Chondrocyte (in vitro differentiated cells): ENCODE measurements at places on chromosomes 3 and 15. TPM values are rescaled to one million over a fixed set of nuclear protein-coding genes. Genes with fewer than 3 reads are reported as not detected.

The FAM81A gene
- 0.15 to 0.54 TPM in 2 of 3 replicates, not detected in the other for total RNA-seq

The CLSTN2 gene
- 63.7 to 92.7 TPM (median 65.0 TPM) in 3 replicates for total RNA-seq

The EHD4 gene
- 23.2 to 23.9 TPM (median 23.8 TPM) in 3 replicates for total RNA-seq

The ARID3B gene
- 1.8 to 2.6 TPM (median 2.5 TPM) in 3 replicates for total RNA-seq

The VWA5B2 gene
- 0.25 TPM in 1 of 3 replicates, not detected in the others for total RNA-seq

The CACNA2D3 gene
- total RNA-seq: not detected in 3 replicates

The GP9 gene
- not detected in 3 replicates for total RNA-seq

The WDR5B gene
- total RNA-seq: 4.7 to 6.4 TPM (median 5.0 TPM) in 3 replicates

DNA sequence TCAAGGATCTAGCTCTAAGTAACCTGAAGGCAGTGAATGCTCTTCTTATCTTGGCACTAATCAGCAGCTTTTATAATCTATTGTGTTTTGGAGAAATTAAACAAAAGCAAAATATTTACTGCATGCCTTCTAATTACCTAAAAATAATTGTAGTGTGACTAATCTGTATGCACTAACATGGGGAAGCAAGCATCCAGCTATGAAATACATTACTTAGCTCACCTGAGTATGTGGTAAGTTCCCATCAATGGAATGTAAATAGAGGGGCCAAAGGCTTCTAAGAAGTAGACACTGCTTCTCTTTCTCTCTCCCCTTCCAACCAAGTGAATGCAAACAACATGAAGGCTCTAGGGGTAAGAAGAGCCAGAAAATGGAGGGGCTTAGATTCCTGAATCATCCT is 165.6 kb downstream of the STAG1 start:
- H3K27ac ChIP-seq: no peak overlapping the region
- no peaks in the 10 kb centered on the region for H3K27me3 ChIP-seq
- no peak for DNase-seq
- peaks cover 8% of the 10 kb centered on the region for H3K4me1 ChIP-seq
- H3K36me3 ChIP-seq: no peaks in the 10 kb centered on the region
- H3K4me3 ChIP-seq: no peak overlapping the region

GRCh38 chr3:49359623-49360022 is 1.5 kb upstream of the GPX1 start:
- H3K36me3 ChIP-seq: peaks cover 32% of the 10 kb centered on the region
- H3K27ac ChIP-seq: peak overlapping the region; percentile 95
- H3K27me3 ChIP-seq: no peaks in the 10 kb centered on the region
- peaks cover 57% of the 10 kb centered on the region for H3K4me1 ChIP-seq

- peaks cover 2% of the 10 kb centered on the region for H3K36me3 ChIP-seq
- no peaks in the 10 kb centered on the region for H3K27me3 ChIP-seq
- no peak for DNase-seq
- H3K4me1 ChIP-seq: peaks cover 61% of the 10 kb centered on the region
Observed at GRCh38 chr3:15645740-15646501, 44.4 kb downstream of the BTD start.

GRCh38 chr3:56196700-56197099 is 271.6 kb downstream of the ERC2 start:
- H3K27ac ChIP-seq: no peak overlapping the region
- DNase-seq: no peak
- H3K27me3 ChIP-seq: no peaks in the 10 kb centered on the region

DNA sequence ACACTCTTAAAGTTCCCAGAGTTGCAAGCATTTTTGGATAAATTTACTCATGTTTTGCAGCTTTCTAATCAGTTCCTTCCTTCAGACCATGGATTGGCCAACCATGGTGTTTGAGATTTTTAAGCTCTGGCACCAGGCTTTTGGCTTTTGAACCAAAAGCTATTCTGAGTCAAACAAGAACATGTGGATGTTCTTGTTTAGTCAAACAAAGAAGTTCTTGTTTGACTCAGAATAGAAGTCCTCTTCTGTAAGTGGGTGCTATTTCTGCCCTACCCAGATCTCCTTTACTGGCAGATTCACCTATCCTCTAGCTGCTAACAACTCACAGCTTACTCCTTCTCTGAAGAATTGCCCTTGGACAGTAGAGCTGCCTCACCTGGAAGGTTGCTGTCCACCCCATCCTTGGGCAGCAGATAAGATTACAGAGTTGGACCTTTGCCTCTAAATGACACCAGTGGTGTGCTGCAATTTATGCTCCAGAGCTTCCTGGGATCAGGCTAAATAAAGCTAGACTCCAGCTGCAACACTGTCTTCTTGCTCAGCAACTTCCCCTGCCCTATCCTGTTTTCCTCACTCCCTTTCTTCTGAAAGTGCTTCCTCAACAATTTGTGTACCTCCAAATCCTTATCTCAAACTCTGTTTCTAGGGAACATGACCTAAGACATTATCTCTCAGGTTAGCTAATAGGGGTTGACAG is 65.6 kb downstream of the COL6A6 start:
- no peak overlapping the region for H3K27ac ChIP-seq
- no peak for DNase-seq
- no peaks in the 10 kb centered on the region for H3K4me1 ChIP-seq
- H3K27me3 ChIP-seq: peaks cover 31% of the 10 kb centered on the region
- no peaks in the 10 kb centered on the region for H3K36me3 ChIP-seq

DNA sequence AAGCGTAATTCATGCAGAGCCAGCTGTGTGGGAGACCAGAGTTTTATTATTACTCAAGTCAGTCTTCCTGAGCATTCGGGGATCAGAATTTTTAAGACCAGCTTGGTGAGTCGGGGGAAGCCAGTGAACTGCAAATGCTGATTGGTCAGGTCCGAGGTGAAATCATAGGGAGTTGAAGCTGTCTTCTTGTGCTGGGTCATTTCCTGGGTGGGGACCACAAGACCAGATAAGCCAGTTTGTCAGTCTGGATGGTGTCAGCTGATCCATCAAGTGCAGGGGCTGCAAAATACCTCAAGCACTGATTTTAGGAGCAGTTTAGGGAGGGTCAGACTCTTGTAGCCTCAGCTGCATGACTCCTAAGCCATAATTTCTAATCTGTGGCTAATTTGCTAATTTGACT is 228.1 kb upstream of the ATP10A start:
- peaks cover 2% of the 10 kb centered on the region for H3K27me3 ChIP-seq
- DNase-seq: no peak
- H3K36me3 ChIP-seq: no peaks in the 10 kb centered on the region
- H3K4me1 ChIP-seq: peaks cover 8% of the 10 kb centered on the region

- peak overlapping the region; percentile 96 for H3K27ac ChIP-seq
- DNase-seq: no peak
- no peaks in the 10 kb centered on the region for H3K27me3 ChIP-seq
- H3K36me3 ChIP-seq: no peaks in the 10 kb centered on the region
- H3K4me3 ChIP-seq: peak overlapping the region; percentile 43
Observed at GRCh38 chr3:66487465-66487864, 13.4 kb downstream of the LRIG1 start.

- H3K36me3 ChIP-seq: no peaks in the 10 kb centered on the region
- DNase-seq: no peak
- H3K27ac ChIP-seq: peak within 1 kb of the TSS; percentile 80
- H3K4me3 ChIP-seq: no peak within 1 kb of the TSS
- no peaks in the 10 kb centered on the region for H3K27me3 ChIP-seq
Observed at GRCh38 chr3:111595232-111595631, at the start of gene ZBED2. Gene ZBED2 (minus strand): TSS chr3:111595346. CDS start chr3:111594201, 1,145 bp downstream.

- H3K27me3 ChIP-seq: peaks cover 46% of the 10 kb centered on the region
- no peak overlapping the region for H3K4me3 ChIP-seq
- H3K4me1 ChIP-seq: peaks cover 33% of the 10 kb centered on the region
- no peak for DNase-seq
Observed at GRCh38 chr3:193826159-193826795, 233.3 kb downstream of the OPA1 start.

DNA sequence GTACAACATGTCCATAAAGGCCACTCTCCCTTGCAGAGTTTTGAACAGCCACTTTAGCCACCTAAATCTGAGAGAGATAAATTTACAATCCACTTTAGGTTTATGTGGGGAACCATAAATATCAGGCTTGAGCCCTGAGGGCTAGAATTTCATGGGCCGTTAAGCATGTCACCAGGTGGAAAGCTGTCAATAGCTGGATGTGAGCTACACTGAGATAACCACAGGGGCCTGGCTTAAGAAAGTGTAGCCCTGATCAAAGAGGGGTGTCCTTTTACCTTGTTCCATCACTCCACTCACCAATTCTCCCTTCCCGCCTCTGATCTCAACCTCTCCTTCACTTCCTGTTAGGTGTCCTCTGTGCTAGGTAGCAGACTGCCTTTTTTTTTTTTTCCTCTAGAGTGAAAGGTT is 172.8 kb upstream of the ICE2 start:
- no peak overlapping the region for H3K4me3 ChIP-seq
- H3K27me3 ChIP-seq: no peaks in the 10 kb centered on the region
- H3K27ac ChIP-seq: no peak overlapping the region
- DNase-seq: no peak
- no peaks in the 10 kb centered on the region for H3K4me1 ChIP-seq
